ENCODE measurements at places on chromosomes 6 and 20.

DNA sequence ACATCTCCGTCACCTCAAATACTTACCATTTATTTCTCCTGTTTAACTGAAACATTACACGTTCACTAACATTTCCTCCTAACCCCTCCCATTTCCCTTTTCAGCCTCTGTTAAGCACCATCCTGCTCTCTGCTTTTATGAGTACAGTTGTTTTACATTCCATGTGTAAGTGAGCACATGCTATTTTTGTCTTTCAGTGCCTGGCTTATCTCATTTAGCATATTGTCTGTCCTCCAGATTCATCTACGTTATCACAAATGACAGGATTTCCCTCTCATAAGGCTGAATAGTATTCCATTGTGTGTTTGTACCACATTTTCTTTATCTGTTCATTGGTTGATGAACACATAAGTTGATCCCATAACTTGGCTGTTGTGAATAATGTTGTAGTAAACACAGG, 22.7 kb downstream of the TAF11 start:
- DNase-seq, result no peak

DNA sequence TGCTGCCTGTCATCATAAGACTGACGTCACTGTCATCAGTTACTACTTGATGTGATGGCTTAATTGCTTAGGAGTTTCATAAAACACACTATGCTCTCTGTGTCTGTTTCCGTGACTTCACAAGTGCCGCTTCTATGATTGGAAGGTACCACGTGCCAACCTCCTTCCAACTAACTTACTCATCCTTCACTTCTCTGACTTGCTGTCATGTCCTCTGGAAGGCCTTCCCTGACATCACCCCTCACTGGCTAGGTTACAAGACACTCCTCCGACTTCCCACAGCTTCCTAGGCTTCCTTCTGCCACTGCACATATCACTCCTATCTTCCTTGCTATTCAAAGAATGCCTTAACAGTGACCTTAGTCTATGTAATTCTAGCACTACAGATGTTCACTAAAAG, 20.4 kb downstream of the SERINC3 start:
- no peak for DNase-seq

GRCh38 chr20:53036992-53037391, 64.8 kb downstream of the TSHZ2 start:
- no peak for DNase-seq

DNA sequence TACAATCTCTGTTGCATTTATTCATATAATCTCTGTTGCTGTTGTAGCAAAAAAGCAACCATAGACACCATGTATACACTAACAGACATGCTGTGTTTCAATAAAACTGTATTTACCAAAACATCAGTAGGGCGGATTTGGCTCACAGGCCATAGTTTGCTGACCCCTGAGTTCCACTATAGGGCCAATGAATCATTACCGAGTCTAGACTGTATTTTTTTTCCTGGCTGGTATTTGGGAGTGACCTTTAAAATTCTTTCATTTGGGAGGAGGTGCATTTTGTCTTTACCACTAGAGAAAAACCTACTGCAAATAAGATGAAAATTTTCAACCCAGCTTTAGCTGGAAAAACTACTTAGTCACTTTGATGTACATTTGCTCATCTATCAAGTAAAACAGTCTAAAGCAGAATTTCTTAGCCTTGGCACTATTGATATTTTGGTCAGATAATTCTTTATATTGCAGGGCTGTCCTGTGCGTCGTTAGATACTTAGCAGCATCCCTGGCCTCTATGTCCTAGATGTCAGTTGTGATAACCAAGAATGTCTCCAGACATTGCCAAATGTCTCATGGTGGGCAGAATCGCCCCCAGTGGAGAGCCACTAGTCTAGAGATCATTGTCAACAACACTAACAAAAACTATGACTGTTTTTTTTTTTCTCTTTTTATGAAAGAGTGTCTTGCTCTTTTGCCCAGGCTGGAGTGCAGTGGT, 39.5 kb downstream of the DCBLD1 start:
- DNase-seq, result no peak

- DNase-seq, result no peak
Observed at GRCh38 chr20:50471231-50471630, 39.0 kb upstream of the PTPN1 start.

GRCh38 chr20:13771853-13772453, 12.8 kb downstream of the ESF1 start:
- no peak for DNase-seq

DNA sequence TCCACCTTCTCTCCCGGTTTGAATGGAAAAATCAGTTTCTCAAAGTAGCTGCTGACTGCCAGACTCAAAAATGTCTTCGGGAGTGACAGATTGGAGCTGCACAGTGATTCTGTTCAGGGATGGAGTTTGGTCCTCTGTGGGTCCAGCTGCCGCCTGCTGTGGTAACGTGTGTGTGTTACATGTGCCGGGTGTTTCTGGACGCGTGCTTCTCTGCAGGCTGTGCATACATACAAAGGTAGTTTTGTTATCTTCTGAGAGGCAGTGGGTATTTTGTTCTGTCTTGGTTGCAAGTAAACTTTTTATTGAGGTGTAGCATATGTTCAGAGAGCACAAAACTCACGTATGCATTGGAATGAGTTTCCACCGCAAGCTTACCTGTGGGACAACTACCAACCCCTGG, 41.3 kb upstream of the NAA20 start:
- DNase-seq, result no peak

- no peak for DNase-seq
Observed at GRCh38 chr6:25457516-25457915, 178.3 kb downstream of the CARMIL1 start.

DNA sequence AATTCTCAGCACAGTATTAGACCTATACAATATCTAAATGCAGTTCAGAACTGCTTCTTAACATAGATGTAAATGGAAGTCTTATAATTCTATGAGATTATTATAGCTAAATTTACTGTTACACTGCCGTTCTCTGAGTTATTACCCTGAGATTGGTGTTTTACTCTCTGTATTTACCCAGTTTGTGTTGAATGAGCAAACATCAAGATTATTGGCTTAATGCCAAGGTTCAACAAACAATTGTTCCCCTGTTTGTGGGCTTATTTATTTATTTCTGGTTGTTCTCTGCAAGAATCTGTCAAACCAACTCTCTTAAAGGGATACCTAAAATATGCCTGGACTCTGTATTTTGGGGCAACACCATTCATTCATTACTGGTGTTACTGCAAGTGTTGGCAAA, 5.2 kb upstream of the STMND1 start:
- DNase-seq, result no peak

DNA sequence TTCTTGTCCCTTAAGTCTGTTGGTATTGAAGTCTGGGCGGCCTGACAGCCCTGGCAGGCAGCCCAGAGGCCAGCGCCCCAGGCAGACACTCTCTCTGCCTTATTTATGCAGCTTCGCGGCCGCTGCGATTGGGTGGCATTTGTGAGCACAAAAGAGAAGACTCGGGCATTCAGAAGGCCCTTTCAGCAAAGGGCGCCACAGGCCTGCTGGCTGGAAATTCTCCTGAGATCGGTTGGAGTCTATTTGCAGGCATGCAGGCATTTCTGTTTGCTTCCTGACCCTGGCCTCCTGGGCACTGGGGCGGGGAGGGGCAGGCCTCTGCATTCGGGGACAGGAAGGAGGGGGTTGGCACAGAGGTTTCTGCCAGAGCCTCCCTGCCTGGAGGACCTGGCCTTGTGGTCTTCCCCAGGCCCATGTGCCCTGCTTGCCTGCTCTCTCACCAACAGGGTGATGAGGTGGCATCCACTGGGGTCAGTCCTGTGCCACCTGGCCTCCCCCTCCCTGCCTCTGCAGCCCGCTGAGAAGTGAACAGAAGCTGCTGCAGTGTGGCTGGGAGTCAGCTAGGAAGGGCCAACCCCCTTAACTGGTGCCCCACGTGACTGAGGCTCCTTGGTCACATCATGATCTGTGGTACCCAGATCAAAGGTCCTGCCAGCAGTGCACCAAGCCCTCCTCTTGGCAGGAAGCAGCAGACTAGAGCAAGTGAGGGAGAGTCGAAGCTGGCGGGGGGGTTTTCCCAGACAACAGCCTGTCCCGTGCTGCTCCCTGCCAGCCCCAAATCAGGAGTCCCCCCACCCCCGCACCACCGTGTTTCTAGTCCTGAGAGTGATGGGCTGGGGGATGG, 16.6 kb upstream of the CCDC167 start:
- DNase-seq, result peak; percentile 98

DNA sequence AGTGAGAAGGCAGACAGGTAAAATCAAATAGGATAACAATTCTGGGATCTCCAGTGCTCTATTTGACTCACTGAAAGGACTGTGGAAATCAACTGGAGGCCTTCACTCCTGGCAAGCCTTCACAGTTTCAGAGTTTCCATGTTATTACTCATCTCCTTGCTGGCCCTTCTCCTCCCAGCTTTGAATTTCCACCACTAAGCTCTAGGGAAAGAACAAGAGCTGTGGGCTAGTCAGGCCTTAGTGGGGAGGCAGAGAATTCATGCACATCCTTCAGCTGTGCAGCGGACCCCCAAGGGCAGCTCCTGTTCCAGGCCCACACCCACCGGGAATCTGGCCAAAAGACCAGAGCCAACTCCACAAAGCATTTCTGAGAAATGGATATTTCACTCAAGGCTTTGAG, 26.0 kb downstream of the MYLIP start:
- no peak for DNase-seq

DNA sequence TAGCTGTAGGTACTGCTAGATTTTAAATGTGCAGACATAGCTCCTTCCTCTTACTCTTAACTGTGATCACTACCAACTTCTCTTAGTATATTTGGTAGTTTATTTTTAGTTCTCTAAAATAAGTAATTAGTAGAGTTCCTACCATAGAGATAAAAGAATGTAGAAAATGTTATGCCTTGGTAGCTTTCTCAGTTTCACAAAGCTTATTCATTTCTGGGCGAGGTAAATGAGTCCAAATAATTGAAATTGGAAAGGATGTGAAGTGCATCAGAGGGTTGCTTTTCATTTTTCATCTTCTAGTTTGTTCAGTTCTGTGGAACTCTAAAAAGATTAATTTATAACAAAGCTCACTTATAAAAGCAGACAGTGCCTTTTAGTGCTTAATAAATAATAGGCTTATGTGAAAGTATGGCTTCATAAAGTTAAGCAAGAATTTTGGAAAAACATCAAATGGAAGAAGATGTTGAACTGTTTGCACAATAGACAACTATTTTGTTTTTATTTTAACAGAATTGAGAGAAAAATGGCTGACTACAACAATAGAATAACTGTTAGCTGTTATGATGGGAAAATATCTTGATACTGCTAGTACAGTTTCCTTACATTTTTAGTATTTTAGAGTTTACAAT, 303.7 kb downstream of the UTRN start:
- DNase-seq, result peak; percentile 42

DNA sequence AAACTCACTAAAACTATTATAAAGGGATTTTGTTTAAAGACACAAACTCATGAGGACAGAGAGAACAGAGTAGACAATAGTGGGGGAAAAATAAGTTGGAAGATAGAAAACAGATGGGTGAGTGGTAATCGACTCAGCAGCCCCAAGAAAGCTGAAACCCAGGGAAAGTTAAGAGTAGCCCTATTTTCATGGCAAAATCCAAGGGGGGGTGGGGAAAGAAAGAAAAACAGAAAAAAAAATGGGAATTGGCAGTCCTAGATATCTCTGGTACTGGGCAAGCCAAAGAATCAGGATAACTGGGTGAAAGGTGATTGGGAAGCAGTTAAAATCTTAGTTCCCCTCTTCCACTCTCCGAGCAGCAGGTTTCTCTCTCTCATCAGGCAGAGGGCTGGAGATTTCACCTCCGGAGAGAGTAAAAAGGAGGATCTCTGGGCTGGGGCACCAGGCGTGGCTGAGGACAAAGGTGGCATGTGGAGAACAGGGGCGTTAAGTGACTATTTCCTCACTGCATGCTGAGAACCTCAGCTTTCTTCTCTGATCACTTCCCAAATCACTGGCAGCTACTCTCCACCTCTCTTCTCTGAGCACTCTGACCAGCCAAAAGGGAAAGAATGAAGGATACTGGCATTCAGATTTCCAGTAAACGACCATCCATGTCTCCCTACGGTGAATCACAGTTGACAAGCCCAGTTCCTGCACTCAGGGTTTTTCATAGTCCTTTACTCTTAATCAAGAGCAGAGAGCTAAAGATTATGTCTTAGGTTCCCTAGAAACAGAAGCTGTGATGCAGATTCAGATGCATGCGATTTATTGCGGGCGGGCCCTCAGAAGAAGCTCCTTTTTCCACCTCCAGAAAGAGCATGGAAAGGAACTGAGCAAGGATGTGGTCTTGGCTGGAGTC, 7.3 kb upstream of the RNF24 start:
- no peak for DNase-seq

DNA sequence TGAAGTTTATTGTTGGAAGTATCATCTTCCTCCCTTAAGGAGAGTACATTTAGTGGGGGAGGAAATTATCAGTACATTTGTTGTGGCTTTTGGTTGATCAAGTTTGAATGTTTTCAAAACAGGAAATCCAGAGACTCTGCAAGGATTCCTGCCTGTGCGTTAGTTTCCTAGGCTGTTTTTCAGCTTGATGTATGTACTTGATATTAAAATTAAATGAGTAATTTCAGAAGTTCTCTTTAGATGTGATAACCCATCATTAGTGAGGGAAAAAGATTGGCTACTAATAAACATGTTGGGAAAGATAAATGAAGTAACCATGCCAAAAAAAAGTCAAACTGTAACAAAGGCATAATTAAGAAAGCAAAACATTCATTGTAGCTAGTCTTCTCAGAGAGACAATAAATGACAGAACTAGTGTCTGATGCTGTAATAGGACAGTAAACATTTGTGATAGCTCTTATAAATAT, 88.0 kb upstream of the TULP1 start:
- DNase-seq, result no peak

- no peak for DNase-seq
Observed at GRCh38 chr6:41700463-41701347, 34.7 kb downstream of the TFEB start.

GRCh38 chr20:62963614-62964397, 11.3 kb downstream of the SLC17A9 start:
- DNase-seq, result no peak

DNA sequence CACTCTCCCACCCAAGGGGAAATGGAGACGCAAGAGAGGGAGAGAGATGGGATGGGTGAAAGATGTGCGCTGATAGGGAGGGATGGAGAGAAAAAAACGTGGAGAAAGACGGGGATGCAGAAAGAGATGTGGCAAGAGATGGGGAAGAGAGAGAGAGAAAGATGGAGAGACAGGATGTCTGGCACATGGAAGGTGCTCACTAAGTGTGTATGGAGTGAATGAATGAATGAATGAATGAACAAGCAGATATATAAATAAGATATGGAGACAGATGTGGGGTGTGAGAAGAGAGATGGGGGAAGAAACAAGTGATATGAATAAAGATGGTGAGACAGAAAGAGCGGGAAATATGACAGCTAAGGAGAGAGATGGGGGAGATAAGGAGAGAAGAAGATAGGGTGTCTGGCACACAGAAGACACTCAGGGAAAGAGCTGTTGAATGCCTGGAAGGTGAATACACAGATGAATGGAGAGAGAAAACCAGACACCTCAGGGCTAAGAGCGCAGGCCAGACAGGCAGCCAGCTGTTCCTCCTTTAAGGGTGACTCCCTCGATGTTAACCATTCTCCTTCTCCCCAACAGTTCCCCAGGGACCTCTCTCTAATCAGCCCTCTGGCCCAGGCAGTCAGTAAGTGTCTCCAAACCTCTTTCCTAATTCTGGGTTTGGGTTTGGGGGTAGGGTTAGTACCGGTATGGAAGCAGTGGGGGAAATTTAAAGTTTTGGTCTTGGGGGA, 754 bp downstream of the TNF start:
- no peak for DNase-seq

All from T-helper 2 cell (primary cell).